ENCODE measurements at places on chromosomes 11 and 22. TPM values are rescaled to one million over a fixed set of nuclear protein-coding genes. Genes with fewer than 3 reads are reported as not detected.

Gene MPZL3
- 0.12 TPM for total RNA-seq

Gene OR8D1
- not detected for total RNA-seq

Gene SPTBN2
- 9.2 TPM for total RNA-seq

Gene ABCC8
- not detected for total RNA-seq

Gene SCUBE2
- 8.2 TPM for total RNA-seq

Gene MEI1
- total RNA-seq: 0.12 TPM

Gene NPAS4
- not detected for total RNA-seq

Gene KCNJ1
- total RNA-seq: not detected

Gene PKNOX2
- 1.4 TPM for total RNA-seq

Gene KRTAP5-10
- not detected for total RNA-seq

Gene GPHA2
- not detected for total RNA-seq

Gene GGT1
- 2.3 TPM for total RNA-seq

Gene GLYATL1
- total RNA-seq: 0.08 TPM

Gene CCDC116
- total RNA-seq: 0.08 TPM

Gene SLC22A12
- total RNA-seq: not detected

Gene PHOX2A
- not detected for total RNA-seq

Gene PGA5
- total RNA-seq: not detected

Gene PKDREJ
- total RNA-seq: not detected

Gene OR51B2
- not detected for total RNA-seq

Gene LRRC4C
- under 0.01 TPM for total RNA-seq

Gene KCNK4
- total RNA-seq: not detected

Gene GALR3
- not detected for total RNA-seq

Gene OR6A2
- total RNA-seq: 0.15 TPM

Gene GRAMD4
- 28.1 TPM for total RNA-seq

Gene SLC7A4
- 0.23 TPM for total RNA-seq

Gene DEUP1
- not detected for total RNA-seq

Gene CASTOR1
- total RNA-seq: 12.8 TPM

Gene CRYBA4
- total RNA-seq: not detected

Gene MUC5AC
- not detected for total RNA-seq

Gene YPEL1
- 0.98 TPM for total RNA-seq

Gene ART5
- total RNA-seq: not detected
